ENCODE measurements at places on chromosomes 1 and 21.

- H3K4me3 ChIP-seq, result no peak overlapping the region
- no peak overlapping the region for H3K27ac ChIP-seq
- H3K4me1 ChIP-seq, result peaks cover 7% of the 10 kb centered on the region
- peaks cover 6% of the 10 kb centered on the region for H3K27me3 ChIP-seq
These were observed 100.0 kb upstream of the SERTAD4 start for GRCh38 chr1:210132582-210132981.

DNA sequence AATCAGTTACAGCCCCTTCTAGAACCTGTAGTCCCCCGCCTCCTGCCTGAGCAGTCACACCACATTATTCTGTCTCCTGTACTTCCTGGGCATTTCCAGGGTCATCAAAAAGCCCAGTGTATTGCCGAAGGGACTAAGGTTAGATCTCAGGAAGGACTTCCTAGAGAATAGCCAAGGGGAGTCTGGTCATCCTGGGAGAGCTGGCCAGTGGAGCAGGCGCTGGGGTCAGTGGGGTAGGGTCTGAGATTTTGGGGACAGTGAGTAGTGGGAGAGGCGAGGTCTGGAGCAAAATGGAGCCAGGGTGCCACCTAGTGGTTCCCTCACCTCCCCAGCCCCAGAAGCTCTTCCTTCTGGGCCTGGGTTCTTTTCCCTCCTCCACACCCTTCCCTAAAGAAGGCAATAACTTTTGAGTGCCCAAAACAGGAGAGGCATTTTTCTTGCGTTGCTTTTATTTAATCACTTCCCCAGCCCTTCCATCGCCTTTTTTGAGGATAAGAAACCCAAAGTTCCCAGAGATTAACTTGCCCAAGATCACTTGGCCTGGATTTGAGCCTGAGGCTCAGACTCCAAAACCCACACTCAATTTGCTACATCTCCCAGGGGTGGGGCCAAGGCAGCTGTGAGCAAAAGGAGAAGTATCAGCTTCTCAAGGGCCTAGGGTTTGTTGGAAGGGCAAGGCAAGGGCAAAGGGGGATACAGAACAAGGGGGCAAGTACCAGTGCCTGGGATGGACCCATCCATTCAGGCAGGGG is 7.3 kb upstream of the PMVK start:
- H3K27ac ChIP-seq, result peak overlapping the region; percentile 21
- H3K27me3 ChIP-seq, result no peaks in the 10 kb centered on the region
- H3K36me3 ChIP-seq, result no peaks in the 10 kb centered on the region
- peak; percentile 49 for DNase-seq
- peaks cover 57% of the 10 kb centered on the region for H3K4me1 ChIP-seq

GRCh38 chr1:201008666-201009360 is 14.7 kb downstream of the KIF21B start:
- no peak overlapping the region for H3K27ac ChIP-seq
- no peak for DNase-seq
- no peak overlapping the region for H3K4me3 ChIP-seq
- H3K27me3 ChIP-seq, result no peaks in the 10 kb centered on the region
- peaks cover 29% of the 10 kb centered on the region for H3K4me1 ChIP-seq
- H3K36me3 ChIP-seq, result peaks cover 1% of the 10 kb centered on the region

DNA sequence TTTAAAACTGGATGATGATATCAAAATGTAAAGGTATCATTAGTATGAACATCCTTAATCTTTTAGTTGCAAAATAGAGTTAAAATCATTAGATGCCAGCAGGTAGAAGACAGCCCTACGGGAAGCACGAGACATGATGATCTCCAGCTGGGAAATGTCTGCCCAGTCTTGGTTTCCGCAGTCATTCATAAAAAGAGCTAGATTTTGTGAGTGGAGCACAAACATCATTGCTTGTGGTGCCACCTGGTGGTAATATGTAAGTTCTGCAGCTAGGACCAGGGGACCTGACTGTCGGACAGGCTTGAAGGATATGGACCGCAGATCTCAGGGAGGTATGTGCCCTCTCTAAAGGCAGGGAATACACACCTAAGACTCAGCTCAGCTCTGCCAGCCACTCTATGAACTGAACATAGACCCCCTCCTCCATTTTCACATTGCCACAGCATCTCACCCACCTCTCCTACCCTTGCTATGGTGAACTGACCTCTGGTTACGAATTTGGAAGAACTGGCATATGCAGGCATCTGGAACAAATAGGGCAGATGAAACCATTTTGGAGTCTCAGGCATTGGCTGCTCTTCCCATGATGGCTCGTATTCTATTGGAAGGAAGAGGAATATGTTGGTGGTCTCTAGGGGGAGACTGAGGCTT is 9.2 kb downstream of the FCMR start:
- H3K4me3 ChIP-seq, result no peak overlapping the region
- no peaks in the 10 kb centered on the region for H3K27me3 ChIP-seq
- peaks cover 83% of the 10 kb centered on the region for H3K4me1 ChIP-seq
- H3K27ac ChIP-seq, result no peak overlapping the region
- H3K36me3 ChIP-seq, result peaks cover 9% of the 10 kb centered on the region
- peak; percentile 70 for DNase-seq

- no peaks in the 10 kb centered on the region for H3K4me1 ChIP-seq
- H3K36me3 ChIP-seq, result no peaks in the 10 kb centered on the region
- no peak overlapping the region for H3K27ac ChIP-seq
- H3K27me3 ChIP-seq, result peaks cover 36% of the 10 kb centered on the region
- DNase-seq, result no peak
- no peak overlapping the region for H3K4me3 ChIP-seq
These were observed 197.8 kb downstream of the FOXD2 start for GRCh38 chr1:47635597-47635996.

DNA sequence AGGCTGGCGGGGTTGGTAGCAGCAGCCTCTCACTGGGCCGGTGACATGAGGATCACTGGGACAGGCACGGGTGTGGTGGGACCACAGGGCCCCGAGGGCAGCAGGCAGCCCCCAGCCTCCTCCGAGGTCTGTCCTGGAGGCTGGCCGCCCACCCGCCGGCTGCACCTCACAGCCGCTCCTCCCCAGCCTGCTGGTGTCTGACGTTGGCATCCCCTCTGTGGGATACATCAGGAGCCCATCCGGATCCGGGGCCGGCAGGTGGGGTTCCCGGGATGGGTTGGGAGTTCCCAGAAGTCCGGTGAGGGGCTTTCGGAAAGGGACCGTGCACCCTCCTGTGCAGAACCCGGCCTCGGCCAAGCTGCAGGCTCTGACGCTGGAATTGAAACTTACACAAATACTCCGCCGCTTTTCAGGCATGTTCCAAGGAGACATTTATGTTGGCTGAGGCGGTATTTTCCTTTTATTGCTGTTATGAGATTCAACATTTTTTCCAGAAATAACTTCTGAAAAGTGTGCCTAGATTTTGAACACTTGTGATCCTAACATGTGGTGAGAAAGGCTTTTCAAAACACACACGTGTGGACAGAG is 142.1 kb upstream of the ARHGEF16 start:
- no peak overlapping the region for H3K27ac ChIP-seq
- DNase-seq, result no peak
- no peak overlapping the region for H3K4me3 ChIP-seq

DNA sequence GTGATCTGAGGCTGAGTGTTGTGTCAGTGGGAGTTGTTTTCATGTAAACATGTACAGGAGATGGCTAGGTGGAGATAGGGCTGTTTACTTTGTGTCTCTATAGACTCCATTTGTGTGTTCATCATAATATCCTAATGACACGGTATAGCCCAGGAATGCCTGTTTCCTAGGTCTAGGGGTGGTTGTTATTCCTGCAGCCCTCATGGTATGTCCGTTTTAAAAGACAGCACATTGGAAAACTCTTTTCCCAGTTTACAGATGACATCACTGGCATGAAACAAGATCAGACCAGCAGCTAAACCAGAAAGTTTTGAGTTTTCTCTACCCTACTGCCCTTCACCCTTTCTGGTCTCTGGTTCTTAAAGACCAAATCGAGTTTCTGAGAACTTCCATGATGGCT is 227.3 kb upstream of the TMEM51 start:
- peaks cover 4% of the 10 kb centered on the region for H3K4me1 ChIP-seq
- H3K27me3 ChIP-seq, result peaks cover 40% of the 10 kb centered on the region
- no peaks in the 10 kb centered on the region for H3K36me3 ChIP-seq

- H3K27ac ChIP-seq, result no peak overlapping the region
- H3K4me1 ChIP-seq, result peaks cover 5% of the 10 kb centered on the region
- H3K36me3 ChIP-seq, result no peaks in the 10 kb centered on the region
- peaks cover 14% of the 10 kb centered on the region for H3K27me3 ChIP-seq
- peak; percentile 4 for DNase-seq
- no peak overlapping the region for H3K4me3 ChIP-seq
These were observed 47.8 kb upstream of the NRDC start for GRCh38 chr1:51926171-51926812.

DNA sequence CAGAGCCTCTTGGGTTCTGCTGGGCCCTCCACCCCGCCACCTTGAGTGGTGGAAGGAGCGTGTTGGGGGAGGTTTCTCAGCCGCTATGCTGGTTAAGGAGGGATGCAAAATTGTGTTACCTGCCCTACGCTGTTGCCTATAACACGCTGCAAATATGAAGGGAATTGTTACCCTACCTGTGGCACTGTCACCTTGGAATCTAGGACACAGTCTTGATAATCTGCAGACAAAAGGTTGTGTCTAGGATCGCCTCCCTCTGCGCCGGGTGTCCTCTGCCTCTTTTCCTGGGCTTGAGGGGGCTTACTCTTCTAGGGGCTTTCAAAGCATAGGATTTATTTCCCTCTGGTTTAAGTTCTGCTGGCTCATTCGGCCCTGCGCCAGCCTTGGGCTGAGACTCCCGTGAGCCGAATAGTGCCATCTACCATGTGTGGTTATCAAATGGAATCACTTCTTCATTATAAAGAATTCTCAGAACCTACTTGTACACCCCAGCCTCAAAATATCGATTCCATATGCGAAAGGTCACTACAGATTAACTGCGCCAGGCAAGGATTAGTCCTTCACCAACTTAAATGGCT is 697 bp downstream of the SLC22A15 start:
- no peak for DNase-seq
- peaks cover 10% of the 10 kb centered on the region for H3K27me3 ChIP-seq
- peaks cover 8% of the 10 kb centered on the region for H3K4me1 ChIP-seq
- H3K27ac ChIP-seq, result peak overlapping the region; percentile 82

GRCh38 chr1:194102607-194103006 is 916.2 kb upstream of the B3GALT2 start:
- H3K36me3 ChIP-seq, result no peaks in the 10 kb centered on the region
- no peak for DNase-seq
- H3K4me1 ChIP-seq, result no peaks in the 10 kb centered on the region
- no peaks in the 10 kb centered on the region for H3K27me3 ChIP-seq
- no peak overlapping the region for H3K4me3 ChIP-seq

- H3K27me3 ChIP-seq, result no peaks in the 10 kb centered on the region
- H3K4me1 ChIP-seq, result no peaks in the 10 kb centered on the region
- no peak overlapping the region for H3K27ac ChIP-seq
- H3K4me3 ChIP-seq, result no peak overlapping the region
- DNase-seq, result no peak
These were observed 6.6 kb upstream of the PCP4 start for GRCh38 chr21:39860600-39860999.

DNA sequence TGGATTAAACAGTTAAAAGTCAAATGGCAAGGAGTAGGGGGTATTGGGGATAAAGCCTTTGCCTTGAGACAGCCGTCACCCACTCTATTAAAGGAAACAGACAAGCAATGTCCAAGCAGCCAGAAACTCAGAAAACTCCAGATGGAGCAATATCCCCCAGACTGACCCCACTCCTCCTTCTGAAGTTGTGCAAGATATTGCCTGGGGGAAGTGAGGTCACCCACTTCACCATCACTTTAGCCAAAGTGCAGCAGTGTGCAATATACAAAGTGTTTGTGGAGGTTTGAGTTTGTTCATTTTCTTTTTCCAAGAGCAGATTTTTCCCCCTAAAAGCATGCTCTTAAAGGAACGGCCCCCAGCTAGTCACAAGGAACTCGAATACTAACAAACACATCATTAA is 125.1 kb downstream of the ETS2 start:
- DNase-seq, result no peak
- H3K4me3 ChIP-seq, result no peak overlapping the region
- H3K27ac ChIP-seq, result no peak overlapping the region
- H3K4me1 ChIP-seq, result peaks cover 10% of the 10 kb centered on the region

DNA sequence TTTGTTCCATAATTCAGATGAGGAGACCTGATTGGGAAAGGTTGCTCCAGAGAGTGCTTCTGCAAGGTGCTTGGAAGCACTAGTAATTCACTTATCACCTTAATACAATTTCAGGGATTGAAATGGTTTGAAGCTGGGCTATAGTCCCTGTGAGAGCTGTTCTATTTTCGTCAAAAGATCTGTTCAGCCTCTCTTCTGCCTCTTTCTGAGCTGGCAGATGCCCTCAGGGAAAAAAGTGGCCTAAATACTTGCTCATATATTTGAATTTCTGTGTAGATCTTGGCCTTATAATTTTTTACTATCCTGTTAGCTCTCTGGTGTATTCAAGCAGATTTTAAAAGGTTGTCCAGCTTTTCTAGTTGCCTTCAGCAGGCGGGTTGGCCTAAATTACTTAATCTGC is 22.3 kb downstream of the C1orf146 start:
- H3K27ac ChIP-seq, result no peak overlapping the region
- DNase-seq, result no peak
- peaks cover 6% of the 10 kb centered on the region for H3K27me3 ChIP-seq
- no peak overlapping the region for H3K4me3 ChIP-seq

DNA sequence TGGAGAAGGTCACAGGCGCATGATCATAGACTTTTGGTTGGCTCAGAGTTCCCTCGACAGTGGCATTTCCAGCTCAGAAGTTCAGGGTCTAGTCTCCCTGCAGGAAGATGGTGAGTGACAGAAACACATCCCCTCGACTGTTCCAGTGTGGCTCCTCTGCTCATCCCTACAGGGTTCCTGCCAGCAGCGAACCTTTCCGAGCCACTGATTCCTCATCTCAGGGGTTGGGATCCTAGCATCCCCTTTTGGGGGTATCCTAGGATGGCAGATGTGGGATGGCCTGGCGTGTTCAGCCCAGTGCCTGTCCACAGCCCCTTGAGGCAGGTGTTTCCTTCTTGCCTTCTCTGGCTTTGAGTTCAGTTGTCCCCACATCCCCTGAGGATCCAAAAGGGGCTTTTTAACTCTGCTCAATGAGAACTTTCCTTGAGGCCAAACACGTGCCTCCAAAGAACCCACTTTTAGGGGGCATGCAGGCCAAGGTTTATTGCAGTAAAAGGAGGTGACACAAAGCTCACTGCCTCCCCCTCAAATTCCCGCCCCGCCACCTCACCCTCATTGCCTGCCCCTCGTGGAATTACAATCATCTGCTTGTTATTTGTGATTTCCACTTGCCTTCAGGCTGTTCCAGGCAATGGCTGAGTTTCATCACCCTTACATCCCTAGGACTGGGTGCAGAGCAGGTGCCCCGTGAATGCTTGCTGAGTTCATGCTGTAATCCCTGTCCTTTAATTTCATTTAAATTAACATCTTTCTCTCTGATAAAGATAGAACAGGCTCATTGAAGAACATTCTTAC is 440.7 kb downstream of the CAMTA1 start:
- H3K4me3 ChIP-seq, result no peak overlapping the region
- H3K27ac ChIP-seq, result no peak overlapping the region
- H3K4me1 ChIP-seq, result no peaks in the 10 kb centered on the region
- H3K27me3 ChIP-seq, result no peaks in the 10 kb centered on the region
- no peaks in the 10 kb centered on the region for H3K36me3 ChIP-seq

- no peaks in the 10 kb centered on the region for H3K27me3 ChIP-seq
- H3K27ac ChIP-seq, result no peak overlapping the region
- H3K4me3 ChIP-seq, result no peak overlapping the region
- no peak for DNase-seq
- H3K36me3 ChIP-seq, result no peaks in the 10 kb centered on the region
These were observed 33.9 kb upstream of the BRINP3 start for GRCh38 chr1:190511554-190511953.

All from activated T-cell treated with anti-CD3 and anti-CD28 coated beads, Interleukin-2, amount 50 U/mL, for 72 hours (primary cell).